ENCODE measurements at places on chromosomes 1 and 21.

DNA sequence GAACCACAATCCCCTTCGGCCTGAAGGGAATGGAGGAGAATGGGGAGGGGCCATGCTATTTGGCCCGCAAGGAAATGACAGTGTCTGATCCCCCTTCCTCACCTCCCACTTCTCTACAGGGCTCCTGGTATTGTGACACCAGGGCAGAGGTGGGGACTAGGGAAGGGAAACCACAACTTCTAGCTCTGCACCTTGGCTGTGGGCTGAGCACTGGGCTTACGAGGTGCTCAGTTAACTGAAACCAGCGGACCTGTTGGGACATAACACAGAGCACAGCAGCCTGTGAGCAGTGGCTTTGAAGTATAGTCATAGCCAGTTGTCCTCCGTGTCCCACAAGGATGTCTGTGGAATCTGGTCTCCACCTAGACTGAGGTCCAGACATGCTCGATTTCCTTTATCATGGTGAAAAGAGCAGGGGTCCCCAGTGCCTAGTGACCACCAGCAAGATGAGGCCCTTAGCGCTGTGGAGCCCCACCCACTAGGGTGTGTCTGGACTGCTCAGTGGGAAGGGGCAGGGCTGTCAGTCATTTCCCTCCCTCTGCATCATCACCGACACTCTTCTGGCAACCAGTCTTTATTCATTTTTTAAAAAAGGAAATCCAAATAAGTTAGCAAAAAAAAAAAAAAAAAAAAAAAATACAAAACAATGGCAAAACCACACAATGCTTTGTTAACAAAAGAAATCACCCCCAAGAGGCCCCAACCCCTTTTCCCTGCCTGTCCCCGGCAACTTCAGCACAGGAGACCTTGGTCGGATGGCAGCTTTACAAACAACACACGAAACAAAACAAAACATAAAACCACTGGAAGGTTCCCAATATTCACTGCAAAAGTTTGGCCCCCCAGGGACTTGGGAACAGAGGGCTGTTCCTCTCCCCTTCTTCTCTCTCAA lies 3.0 kb downstream of the MYOG start:
- no peak for DNase-seq

DNA sequence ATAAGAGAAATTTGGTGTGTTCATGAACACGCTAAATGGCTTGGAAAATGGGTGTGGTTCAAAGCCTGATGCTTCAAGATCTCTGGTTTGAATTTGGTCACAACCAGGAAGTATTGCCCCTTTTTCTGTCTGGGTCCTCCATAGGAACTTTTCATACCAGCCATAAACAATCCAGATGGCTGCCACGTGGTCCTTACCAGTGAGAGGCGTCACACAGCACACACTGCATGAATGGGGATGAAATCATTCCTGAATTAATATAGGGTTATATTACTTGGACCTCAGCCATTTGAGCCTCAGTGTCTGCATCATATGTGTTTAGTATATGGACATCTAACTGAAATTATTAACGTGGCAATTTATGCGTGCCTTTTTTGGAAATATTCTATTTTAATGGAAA lies 64.0 kb downstream of the PRRX1 start:
- no peak for DNase-seq

GRCh38 chr1:189596197-189596596 lies 881.5 kb downstream of the BRINP3 start:
- DNase-seq, result no peak

DNA sequence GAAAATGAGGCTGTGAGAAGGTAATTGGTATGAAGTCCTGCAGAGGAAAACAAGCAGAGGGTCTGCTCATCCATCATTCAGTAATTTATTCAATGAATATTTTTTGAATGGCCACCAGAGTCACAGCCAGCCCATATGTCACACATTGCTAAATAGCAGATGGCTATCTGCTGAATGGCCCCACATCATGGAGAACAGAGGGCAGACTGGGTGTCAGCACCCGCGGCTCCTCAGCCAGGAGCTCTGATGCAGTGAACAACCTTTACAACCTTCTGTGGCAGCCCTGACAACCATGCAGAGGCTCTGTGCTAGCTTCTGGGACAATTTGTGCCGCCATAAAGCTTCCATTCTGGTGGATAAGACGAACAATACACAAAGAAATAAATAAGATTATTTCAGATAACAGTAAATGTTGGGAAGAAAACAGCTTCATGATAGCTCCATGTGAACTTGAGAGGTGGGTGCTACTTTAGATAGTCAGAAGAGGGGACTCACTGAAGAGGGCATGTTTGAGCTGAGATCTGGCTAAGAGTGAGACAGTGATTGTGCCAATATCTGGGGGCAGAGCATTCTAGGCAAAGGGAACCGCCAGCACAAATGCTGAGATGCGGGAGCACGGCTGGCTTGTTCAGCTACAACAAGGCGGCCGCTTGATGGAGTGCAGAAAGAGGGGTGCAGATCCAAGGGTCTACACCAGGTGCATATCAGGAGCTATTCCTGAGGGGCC lies 2.8 kb upstream of the C1orf210 start:
- DNase-seq, result no peak

GRCh38 chr1:247529771-247530355 lies 6.4 kb downstream of the OR2C3 start:
- no peak for DNase-seq

DNA sequence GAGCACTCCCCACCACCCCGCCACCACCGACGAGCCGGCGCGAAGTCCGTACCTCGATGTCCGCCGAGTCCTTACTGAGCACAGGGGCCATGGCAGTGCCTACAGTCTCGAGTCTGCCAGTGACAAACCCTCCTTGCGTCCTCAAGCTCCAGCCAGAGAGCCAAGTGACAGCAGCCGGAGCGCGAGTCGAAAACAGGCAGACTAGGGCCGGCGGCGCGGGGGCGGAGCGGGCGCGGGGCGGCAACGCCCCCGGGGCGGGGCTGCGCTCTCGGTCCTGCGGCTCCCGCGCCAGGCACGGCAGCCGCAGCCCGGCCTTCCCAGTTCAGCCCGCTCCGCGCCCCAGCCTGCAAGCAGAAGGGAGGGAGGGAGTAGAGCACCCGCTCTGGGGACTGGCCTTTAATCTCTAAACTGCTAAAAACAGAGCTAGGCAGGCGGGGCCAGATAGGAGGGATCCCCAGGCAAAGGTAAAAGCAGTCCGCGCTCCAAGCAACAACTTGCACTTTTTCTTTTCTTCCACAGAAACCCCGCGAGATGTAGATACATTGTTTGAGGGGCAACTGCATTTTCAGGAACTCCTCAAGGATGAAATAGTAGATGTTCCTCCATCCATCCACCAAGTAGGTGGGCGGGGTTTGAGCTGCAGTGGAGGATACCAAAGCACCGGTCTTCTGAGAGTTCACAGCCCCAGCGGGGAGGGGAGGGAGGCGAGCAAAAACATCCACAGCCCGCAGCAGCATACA lies at the start of gene DPYD:
Gene DPYD (minus strand): TSS at position 203 of the 740 bp plus-strand sequence. CDS start 112 bp downstream, at position 91.
- peak; percentile 80 for DNase-seq

DNA sequence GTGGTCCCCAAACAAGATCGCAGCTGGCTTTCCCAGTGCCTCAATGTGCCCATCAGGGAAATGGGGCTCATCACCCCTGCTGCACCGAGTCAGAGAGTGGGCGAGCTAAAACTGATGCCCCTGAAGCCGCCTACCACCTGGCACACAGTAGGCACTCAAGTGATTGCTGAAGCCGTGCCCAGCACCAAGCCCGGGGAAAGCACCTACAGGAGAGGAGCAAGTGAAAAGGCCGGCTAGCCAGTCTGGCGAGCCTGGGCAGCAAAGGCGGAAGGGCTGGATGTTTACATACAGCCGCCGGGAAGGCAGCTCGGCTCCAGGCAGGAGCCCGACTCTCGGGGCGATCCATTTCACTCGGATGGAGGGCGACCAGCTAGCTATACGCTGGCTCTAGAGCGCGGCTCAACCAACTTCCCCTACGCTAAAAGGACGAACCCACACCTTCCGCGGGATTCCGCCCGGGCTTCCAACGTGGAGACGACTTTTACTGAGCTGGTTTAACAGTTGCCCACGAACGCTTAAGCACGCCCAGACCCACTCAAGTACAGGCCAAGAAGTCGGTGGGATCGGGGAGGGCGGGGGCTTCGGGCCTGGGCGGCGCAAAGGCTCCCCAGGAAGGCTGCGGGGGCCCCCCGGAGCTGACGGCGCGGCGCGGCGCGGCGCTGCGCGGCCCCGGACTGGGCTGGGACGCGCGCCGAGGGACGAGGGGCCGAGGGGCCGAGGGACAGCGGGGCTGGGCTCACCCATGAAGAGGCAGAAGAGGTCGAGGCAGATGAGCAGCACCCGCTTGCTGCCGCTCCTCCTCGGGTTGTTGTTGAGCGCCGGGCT lies 1.0 kb downstream of the PLPP3 start:
- DNase-seq, result no peak

GRCh38 chr1:231774719-231775335 lies 148.2 kb downstream of the DISC1 start:
- no peak for DNase-seq

- DNase-seq, result no peak
These were observed 7.4 kb upstream of the MEX3A start for GRCh38 chr1:156089704-156090103.

DNA sequence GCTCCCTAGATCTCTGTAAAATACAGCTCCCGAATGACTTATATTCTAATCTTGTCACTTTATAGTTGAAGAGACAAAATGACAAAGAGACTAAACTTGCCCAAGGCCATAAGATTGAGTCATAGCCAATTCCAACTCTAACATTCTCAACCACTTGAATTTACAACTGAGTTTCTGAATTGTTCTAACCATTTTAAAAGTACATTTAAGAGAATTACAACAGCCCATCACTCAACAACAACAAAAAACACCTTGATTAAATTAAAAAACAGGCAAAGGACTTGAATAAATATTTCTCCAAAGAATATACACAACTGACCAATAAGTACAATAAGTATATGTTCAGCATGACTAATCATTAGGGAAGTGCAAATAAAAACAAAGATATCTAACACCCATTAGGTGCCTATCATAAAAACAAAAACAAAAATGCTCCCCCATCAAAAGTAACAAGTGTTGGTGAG lies 8.7 kb upstream of the ADCY10 start:
- no peak for DNase-seq

- no peak for DNase-seq
These were observed 578.4 kb upstream of the NCAM2 start for GRCh38 chr21:20419772-20420171.

- DNase-seq, result no peak
These were observed 81.6 kb upstream of the IRF2BP2 start for GRCh38 chr1:234691567-234691966.

DNA sequence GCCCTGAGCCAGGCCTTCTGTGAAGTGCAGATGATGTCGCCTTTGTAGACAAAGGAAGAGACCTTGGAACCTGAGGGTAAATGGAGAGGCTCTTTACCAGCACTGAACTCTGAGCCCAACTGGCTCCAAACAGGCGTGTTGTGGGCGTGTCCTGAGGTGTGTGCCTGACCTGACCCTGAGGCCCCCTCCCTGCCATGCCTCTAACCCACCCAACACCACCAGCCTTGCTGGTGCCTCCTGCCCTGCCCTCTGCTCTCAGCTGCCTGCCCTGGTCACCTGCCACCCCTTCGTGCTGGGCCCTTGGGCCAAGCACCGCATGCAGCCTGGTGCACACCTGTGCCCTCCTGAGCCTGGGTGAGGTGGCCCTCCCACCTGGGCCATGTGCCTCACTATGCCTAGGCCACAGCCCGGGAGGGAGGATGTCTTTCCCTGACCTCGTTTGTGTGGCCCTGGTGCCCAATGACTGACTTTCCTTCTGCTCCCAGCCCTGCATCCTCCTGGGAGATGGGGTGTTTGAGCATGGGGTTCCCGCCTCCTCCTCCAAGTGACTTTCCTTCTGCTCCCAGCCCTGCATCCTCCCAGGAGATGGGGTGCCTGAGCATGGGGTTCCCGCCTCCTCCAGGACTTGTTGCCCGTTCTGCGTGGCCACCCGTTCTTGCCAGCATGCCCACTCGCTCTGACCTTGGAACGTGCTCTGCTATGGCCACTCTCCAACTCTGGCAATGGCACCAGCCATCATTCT lies 157.0 kb downstream of the PCBP3 start:
- no peak for DNase-seq

DNA sequence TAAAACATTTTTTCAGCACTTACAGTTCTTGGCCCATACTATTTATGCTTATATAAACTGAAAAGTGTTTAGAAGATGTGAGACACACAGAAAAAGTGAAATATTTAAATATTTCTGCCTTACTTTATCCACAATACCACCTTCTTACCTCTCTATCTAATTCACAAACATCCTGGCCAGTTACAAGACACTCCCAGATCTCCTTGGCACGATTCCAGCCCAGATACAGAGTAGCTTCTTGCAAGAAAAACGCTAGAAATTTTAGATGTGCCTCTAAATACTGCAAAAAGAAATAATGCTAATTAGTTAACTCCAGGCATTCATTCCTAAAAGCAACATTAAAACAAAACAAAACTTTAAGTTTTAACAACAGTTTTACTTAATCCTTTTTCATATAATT lies 68.4 kb downstream of the USP24 start:
- DNase-seq, result no peak

- peak; percentile 44 for DNase-seq
These were observed 1.5 kb downstream of the HIPK1 start for GRCh38 chr1:113930499-113931161.

DNA sequence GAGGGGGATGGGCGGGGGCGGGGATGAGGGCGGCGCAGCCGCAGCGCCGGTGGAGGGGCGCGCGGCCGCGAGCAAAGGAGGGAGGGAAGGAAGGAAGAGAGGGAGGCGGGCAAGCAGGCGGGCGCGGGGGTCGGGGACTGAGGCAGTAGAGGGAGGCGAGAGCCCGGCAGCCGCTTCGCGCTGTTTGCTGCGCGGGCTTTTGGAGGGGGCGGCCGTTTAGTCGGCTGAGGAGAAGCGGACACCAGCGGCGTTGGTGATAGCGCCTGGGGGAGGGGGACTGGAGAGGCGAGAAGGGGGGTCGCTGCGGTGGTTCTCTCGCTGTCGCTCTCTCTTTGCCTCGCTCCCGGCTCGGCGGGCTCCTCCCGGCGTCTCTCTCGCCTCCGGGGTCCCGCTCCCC lies at the start of gene HS2ST1:
Gene HS2ST1 (plus strand): TSS at position 35 of the 397 bp plus-strand sequence.
- no peak for DNase-seq

- DNase-seq, result no peak
These were observed 86.0 kb upstream of the VAMP3 start for GRCh38 chr1:7684861-7685635.

DNA sequence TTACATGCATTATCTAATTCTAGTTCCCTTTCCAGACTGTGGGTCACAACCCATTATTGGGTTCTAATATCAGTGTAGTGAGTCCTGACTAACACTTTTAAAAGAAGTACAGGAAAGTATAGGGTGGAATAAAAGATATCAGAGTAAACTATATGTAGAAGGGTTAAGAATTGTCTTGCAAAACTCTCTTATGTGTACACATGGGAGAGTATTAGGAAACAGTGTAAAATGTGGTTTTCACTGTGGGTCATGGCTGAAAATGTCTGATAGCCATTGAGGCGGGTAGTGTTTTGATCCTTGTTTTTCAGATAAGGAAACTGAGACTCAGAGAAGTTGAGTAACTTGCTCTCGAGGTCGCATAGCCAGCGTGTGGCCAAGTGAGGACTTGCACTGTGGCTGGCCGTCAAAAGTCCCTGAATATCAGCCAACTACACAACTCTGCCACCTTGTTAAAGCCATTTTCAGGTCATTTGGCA lies 18.5 kb upstream of the MTARC1 start:
- no peak for DNase-seq

- DNase-seq, result no peak
These were observed 24.2 kb upstream of the PHTF1 start for GRCh38 chr1:113783254-113784103.

All from T-helper 17 cell (primary cell).